ENCODE measurements at places on chromosomes 1 and 21.

- no peak for DNase-seq
These were observed 27.3 kb upstream of the PAX7 start for GRCh38 chr1:18603212-18603852.

GRCh38 chr1:106232128-106232527 lies 824.3 kb upstream of the PRMT6 start:
- DNase-seq, result no peak

DNA sequence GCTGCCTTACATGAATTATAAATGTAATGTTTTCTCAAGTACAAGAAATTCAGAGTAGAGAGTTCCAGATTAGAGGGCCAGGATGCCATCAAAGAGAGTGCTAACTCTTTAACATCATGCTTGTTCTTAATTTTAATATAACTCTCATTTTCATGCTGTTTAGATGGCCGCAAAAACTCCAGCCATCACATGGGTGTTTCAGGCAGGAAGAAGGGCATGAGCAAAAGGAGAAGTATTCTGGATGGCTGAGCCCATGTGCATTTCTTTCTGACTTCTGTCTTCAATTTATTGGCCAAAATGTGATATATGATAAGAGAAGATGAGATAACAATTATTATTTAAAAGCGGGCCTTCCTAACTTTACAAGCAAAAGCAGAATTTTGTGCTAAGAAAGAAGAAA lies 1328.6 kb downstream of the MRPL39 start:
- DNase-seq, result no peak

DNA sequence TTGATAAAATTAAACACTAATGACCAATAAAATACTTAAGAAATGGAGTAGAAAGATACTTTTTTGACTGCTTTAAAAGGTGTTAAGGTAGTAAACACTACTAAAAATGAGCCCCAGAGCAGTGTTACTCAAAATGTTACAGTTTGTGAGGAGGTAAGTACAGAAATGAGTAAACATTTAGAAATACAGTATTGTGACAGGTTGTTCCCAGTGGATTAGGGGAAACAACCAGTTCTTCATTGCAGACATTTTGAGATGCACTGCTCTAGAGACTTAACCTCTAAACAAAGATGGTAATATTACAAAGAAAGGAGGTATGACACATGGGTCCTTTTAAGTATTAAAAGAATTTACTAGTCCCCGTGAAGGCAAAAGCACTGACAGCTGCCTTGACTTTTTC lies 12.7 kb downstream of the DHX9 start:
- no peak for DNase-seq

DNA sequence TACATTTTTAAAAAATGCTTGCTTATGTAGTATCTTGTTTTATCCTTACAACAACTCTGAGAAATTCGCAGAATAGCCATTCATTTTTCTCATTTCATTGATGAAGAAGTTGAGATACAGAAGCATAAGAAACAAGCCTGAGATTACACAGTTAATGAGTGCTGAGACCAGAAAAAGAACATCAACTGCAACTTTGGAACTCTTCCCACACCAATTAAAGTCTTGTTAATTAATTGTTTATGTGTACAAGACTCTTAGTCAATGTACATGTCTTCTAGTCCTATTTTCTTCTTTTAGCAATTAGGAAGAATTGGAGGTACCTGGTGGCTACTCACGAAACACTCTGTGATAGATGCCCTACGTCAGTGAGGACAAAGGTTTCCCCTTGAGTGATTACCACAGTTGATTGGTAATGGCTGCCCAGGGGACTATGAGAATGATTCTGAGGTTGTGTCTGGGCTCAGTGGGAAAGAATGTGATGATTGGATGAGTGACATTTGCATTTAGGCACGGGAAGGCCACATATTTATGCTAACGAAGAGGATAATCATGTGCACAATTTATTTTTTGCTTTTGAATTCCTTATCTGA lies 187.4 kb upstream of the KCNK2 start:
- no peak for DNase-seq

DNA sequence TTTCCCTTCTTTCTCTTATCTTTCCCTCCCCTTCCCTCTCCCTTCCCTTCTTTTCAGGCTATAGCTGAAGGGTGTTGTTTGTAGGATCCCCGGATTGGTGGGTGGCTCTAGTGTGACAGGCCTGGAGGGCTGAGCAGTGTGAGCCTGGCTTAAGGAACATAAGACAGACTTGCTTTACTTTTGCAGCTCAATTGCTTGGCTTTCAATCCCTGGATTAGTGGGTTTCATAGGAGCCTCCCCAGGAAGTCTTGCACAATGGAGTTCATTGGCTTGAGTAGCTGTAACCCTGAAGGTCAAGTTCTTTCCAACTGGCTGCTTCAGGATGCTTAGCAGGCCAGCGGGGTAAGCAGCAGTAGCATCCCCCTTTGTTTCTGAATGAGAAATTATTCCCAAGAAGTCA lies 126.7 kb downstream of the CAMTA1 start:
- DNase-seq, result no peak

DNA sequence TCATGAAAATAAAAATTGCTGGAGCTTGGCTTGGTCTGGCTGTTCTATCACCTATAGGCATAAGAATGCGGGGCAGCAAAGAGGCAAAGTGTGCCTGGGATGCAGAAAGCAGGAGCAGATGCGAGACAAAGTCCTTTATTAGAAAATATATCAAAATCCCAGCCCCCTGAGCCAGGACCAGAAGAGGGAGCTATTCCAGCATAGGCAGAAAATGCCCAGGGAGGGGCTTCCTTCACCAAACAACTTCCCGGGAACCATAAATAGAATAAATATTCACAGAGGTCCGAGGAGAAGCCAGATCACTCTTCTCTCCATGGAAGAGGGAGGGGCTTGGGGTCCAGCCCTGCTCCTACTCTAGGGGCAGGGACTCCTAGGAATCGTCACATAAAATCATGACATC lies 5.0 kb downstream of the PPOX start:
- no peak for DNase-seq

DNA sequence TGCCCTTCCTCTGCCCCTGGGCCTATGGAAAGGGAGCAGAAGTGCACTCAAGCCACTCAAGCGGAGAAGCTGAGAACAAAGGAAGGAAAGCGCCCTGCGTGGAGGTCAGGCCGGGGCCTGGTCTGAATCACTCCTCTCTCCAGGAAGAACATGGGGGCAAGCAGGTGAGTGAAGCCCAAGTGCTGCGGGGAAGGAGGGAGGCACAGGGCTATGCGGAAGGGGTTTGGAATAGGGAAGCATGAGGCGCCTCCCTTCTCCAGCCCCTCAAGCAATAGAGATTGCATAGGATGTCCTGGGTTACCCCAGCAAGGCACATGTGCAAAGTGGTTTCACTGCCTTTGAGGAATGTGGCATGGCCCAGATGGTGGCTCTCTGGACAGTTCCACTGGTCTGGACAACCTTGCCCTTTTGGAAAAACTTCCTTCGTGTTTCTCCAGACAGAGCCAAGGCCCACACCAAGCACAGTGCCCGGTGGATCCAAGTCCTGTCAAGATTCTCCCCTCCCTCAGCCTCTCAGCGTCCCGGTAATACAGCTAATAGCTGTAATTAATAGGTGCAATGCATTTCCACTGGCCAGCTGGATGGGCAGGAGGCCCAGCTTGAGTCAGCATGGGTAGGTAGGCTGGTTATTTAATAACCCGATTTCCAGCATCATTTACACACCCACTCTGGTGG lies 13.7 kb downstream of the BLACAT1 start:
- no peak for DNase-seq

DNA sequence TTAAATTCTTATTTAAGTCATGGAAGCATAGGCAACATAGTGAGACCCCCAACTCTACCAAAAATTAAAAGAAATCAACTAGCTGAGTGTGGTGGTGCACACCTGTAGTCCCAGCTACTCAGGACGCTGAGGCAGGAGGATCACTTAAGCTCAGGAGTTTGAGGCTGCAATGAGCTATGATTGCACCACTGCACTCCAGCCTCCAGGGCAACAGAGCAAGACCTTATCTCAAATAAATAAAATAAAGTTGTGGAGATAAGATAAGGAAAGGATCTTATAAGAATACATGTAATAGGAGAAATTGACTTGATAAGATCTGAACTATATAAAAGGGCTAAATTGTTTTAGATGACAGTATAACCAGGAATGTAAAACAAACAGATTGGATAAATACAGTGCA lies 2.3 kb upstream of the BATF3 start:
- no peak for DNase-seq

DNA sequence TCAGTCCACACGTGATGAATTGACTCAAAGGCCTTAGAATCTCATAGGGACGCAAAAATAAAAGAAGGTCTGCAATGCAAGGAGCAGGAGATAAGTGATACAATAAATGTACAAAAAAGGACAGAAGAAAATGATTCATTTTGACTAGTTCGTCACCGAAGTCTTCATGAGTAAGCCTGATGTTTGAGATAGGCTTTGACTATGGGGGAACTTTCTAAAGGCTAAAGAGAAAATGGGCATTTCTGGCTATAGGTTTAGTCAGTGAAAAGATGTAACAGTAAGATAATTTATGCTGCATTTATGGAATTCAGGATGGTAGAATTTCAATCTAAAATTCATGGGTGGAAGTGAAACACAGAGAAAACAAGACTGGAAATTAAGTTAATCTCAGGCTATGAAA lies 163.0 kb downstream of the ADGRL4 start:
- no peak for DNase-seq

GRCh38 chr1:154306151-154306550 lies 14.7 kb upstream of the AQP10 start:
- no peak for DNase-seq

DNA sequence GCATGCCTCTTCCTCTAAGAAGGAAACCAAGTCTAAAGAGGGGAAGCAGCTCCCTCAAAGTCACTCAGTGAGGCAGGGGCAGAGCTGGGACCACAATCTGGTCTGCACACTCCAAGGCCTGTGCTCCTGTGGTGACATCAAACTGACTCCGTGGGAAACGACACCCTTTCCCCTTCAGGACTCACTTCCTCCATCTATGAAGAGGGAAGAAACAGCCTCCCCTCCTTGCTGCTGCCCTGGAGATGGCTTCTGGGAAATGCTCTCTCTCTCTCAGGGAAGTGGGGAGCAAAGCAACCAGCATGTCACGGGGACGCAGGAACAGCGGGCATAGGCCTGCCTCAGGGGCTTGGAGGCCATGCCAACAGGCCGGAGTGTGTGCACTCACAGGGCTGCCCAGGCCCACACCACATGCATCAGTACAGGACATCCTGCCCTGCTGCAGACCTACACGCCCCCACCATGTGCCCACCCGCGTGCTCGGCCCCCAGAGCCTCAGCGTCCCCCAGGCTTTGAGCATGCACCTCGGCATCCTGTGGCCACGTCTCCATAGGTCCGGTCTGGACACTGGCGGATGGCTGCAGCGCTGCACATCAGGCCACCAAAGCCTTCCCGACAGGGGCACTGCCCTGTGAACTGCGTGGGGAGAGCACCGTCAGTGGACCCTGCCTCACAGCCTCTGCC lies 25.7 kb downstream of the LAMB3 start:
- no peak for DNase-seq

DNA sequence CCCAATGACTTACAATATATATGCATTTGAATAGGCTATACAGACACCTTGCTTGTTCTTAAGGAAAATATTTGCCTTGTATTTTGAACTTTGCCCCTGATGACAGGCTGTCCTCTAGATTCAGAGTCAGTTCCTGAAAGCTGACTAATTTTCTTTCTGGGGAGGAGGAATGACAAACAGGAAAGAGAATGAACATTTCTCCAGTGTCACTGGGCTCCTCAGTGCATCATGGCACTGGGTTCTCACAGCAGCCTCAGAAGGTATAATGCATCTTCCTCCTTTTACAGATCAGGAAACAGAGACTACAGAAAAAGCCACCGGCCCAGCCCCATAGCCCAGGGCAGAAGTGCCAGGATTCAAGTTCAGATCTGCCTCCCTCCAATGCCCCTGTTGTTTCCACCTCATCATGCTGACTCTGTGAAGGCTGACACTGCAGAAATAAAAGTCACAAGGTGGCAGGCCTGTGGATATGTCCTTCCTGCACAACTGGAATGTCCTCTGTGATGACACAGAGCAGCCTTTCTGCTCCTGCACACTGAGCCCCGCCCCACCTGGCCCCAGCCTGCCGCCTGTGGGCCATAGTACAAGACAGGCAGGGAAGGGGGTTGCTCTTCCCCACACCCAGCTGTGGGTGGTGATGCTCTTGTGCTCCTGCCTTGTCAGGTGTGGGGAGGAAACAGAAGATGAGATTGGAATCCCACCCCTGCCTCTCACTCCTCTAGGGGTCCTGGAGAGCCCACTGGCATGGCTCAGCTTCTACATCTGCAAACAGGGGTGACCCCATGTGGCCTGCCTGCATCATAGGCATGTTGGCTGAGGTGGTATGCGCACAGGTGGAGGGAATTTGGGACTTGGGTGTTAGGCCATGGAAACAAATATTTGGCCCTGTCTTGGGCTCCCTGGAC lies 6.4 kb downstream of the TTC22 start:
- no peak for DNase-seq

DNA sequence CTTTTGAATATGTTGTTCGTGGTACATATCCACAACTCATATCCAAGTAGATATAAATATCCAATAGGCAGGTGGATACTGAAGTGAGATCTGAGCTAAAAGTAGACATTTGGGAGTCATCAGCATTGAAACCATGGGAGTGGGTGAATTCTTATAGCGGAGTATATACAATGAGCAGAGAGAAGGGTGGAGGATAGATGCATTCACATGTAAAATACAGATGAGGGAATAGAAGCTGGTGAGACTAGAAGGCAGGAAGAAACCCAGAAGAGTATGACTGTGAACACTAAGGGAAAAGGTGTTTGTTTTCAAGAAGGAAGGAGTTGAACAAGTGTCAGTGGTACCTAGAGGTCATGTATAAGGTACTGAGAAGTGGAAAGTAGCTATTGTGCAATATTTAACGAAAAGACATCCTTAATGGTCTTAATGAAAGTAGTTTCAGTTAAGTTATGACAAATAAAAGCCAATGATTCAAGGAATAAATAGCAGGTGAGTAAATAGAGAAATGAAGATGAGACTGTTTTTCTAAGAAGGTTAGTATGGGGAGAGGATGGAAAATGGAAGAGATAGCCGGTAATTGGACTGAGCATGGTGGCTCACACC lies 181.6 kb upstream of the CACYBP start:
- DNase-seq, result no peak

GRCh38 chr1:92315766-92316599 lies 17.1 kb downstream of the RPAP2 start:
- DNase-seq, result no peak

DNA sequence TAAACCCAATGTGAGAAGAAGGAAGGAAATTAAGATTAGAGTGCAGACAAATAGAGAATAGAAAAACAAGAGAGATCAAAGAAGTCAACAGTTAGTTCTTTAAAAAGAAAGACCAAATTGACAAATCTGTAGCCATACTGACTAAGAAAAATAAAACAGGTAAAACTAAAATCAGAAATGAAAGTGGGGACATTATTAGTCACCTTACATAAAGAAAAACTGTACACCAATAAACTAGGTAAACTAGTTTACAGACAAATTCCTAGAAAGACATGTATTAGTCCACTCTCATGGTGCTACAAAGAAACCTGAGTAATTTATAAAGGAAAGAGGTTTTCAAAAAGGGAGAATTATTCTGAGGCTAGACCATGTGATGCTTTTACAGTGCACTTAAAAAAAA lies 22.3 kb downstream of the BLZF1 start:
- no peak for DNase-seq

GRCh38 chr1:36663772-36664430 lies 181.2 kb upstream of the CSF3R start:
- DNase-seq, result no peak

Measured in stimulated activated CD8-positive, alpha-beta memory T cell treated with anti-CD3 and anti-CD28 coated beads, Interleukin-4, amount 100 ng/mL, for 4 hours (primary cell).